ENCODE measurements at places on chromosomes 12 and 14. TPM values are rescaled to one million over a fixed set of nuclear protein-coding genes. Genes with fewer than 3 reads are reported as not detected.

Gene LBHD2
- total RNA-seq: not detected

Gene WNT1
- not detected for total RNA-seq

Gene PROX2
- total RNA-seq: 0.11 TPM

Gene PTCSC3
- not detected for total RNA-seq

Gene SRRM4
- not detected for total RNA-seq

Gene CISTR
- not detected for total RNA-seq

Gene NEUROD4
- not detected for total RNA-seq

Gene PTPRQ
- not detected for total RNA-seq

Gene SLC6A12
- 0.35 TPM for total RNA-seq

Gene AEBP2
- 44.2 TPM for total RNA-seq

Gene CAPS2
- 2.3 TPM for total RNA-seq

Gene HOXC6
- total RNA-seq: not detected

Gene RNU4-1
- 323 TPM for total RNA-seq

Gene MYH7
- total RNA-seq: 0.05 TPM

Gene KERA
- total RNA-seq: not detected

Gene HCAR2
- total RNA-seq: not detected

Gene RNASE1
- total RNA-seq: not detected

GRCh38 chr12:19301688-19302087 lies 137.6 kb upstream of the AEBP2 start:
- DNase-seq: no peak

- no peak for DNase-seq
These were observed 114.1 kb upstream of the FKBP4 start for GRCh38 chr12:2680676-2681039.

DNA sequence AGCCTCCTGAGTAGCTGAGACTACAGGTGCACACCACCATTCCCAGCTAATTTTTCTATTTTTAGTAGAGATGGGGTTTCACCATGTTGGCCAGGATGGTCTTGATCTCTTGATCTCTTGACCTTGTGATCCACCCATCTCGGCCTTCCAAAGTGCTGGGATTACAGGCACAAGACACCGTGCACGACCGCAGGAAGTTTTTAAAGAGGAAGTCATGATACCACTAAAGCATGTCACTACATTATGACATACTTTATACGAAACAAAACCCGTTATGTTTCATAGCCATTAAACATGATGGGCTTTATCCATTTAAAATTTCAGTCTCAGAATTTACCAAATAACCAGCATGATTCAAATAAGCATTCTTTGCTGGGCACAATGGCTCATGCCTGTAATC lies 83.8 kb upstream of the DUSP6 start:
- DNase-seq: no peak

- DNase-seq: no peak
These were observed 12.3 kb downstream of the CRACR2A start for GRCh38 chr12:3740480-3741231.

- no peak for DNase-seq
These were observed 75.6 kb downstream of the ESR2 start for GRCh38 chr14:64218344-64219240.

DNA sequence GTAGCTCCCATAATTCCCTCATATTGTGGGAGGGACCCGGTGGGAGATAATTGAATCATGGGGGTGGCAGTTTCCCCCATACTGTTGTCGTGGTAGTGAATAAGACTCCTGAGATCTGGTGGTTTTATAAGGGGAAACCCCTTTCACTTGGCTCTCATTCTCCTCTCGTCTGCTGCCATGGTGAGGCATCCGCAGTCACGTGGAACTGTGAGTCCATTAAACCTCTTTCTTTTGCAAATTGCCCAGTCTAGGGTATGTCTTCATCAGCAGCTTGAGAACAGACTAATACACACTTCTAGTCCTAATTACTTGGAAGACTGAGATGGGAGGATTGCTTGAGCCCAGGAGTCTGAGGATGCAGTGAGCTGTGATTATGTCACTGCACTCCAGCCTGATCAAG lies 64.4 kb downstream of the TMX1 start:
- DNase-seq: peak; percentile 61

DNA sequence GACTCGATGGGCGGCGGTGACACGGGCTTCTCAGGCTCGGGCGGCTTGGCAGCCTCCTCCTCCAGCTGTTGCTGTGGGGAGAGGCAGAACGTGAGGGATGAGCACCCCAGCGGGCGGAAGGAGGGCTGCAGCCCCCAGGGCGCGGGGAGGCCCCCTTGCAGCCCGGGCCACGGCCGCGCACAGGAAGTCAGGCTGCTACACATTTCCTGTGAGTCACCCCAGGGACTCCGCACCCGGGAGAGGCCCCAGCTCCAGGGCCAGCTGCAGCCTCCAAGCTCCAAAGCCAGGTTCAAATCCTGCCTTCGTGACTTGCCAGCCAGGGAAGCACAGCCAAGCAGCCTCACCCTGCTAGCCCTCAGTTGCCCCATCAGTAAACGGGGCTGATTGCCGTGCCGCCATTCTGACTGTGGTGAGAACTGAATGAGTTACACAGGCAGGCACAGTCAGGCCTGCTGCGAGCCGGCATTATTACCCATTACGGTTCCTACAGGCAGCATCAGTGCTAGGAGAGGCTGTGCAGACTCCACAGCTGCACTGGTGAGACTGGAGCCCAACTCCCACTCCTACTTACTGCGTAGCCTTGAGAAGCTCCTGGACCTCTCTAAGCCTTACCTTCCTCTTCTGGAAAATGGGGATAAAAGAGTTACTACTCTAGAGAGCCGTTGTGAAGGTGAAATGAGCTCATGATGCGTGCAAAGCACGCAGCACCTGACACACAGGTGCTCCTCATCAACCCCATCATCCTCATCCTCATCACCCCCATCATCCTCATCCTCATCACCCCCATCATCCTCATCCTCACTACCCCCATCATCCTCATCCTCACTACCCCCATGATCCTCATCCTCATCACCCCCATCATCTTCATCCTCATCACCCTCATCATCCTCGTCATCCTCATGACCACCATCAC lies 100.9 kb downstream of the NCOR2 start:
- DNase-seq: peak; percentile 94

DNA sequence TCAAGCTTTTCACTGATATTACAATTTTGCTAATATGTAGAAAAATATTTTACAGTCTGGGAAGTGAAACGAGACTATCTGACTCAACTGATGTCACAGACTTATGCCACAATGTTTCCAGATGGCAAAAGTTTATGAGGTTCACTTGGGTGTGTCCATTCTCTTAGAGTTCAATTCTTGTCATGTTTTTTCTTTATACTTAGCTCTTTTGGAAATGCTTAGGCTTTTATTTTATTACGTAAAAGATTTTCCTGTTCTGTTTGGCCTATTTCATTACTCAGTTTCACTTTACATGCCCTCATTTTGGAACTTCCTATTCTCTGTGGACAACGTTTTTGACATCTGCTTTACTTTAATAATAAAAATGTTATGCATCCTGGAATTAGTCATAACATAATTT lies 2.1 kb upstream of the PDZRN4 start:
- no peak for DNase-seq

- peak; percentile 77 for DNase-seq
These were observed 5.7 kb upstream of the NOS1 start for GRCh38 chr12:117367006-117367638.

DNA sequence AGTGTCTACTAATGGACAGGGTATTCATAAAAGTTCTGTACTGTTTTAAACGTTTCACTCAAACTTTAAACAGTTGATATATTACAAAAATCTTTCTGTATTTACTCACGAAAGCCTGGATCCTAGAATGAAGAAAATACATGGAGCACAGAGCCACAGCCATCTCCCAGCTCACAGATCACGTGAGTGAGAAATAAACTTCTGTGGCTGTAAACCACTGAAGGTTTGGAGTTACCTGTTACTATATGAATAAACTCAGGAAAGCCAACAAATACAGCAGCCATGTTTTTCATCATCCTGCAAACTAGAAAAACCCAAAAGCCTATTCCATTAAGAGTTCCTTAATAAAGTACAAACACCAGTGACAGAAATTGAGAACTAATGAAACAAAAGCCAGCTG lies 867 bp upstream of the TDG start:
- DNase-seq: no peak

DNA sequence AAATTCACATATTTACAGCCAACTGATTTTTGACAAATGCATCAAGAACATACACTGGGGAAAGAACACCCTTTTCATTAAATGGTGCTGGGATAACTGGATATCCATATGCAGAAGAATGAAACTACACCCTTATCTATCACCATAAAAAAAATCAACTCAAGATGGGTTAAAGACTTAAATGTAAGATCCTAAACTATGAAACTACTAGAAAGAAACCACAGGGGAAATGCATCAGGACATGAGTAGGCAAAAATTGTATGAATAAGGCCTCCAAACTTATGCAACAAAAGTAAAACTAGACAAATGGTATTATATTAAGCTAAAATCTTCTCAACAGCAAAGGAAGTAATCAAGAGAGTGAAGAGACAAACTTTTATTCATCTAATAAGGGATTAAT lies 242.6 kb downstream of the CPNE8 start:
- DNase-seq: no peak

DNA sequence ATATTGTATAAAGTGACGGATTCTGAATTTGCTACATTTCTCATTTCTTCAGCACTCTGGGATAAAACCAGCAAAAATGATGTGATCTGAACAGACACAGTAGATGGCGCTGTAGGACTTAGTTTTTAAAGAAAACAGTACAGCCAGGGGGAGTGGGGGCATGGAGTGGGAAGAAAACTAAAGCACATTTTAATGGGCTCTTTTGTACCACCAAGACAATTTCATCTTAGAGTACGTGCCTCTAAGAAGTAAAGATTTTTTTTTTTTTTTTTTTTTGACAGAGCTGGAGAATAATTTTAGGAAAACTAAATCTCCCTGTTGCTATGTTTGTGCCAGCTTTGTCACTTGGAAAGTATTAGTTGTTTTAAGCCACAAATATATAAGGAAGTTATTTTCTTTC lies 124.4 kb downstream of the RAD51B start:
- DNase-seq: peak; percentile 59

GRCh38 chr14:69956970-69957369 lies 77.8 kb downstream of the SMOC1 start:
- no peak for DNase-seq

DNA sequence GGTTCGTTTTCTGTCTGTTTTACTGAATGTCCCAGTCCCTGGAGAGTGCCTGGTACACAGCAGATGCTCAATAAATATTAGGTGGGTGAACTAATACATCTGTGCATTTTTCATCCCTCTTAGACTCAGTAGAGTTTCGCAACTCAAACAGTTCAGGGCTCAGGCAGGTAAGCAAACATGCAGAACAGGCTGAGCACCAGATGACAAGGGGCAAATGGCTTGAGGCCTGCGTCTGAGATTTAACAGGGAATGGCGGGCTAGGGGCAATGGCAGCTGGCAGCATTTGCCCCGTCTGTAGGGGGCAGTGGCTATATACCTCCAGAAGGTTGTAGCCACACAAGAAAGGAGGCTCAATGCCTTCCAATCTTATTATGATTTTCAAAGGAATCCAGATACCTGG lies 8.6 kb upstream of the RAN start:
- DNase-seq: no peak

DNA sequence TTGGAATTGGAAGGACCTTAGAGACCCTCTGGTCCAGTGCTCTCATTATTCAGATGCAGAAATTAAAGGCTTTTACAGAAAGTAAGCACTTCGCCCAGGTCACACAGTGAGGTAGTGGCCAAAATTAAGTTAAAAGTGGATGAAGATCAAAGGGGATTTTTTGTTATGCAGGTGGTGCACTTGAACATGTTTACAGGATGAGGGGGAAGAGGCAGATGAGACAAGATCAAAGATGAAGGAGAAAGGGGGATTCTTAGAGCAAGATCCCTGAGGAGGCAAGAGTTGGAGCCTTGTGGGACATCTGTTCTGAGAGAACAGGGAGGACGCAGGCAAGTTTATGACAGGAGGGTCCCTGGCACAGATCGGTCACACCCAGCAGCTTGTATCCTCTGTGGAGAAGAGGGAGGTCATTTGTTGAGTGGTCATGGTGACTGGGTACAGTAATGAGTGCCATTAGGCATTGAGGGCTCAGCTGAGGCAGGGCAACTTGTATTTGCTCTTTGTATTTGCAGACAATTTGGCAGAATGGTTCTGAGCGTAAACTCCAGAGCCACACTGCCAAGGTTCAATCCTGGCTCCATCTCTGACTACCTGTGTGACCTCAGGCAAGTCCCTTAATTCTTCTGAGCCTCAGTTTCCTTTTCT lies 84.0 kb downstream of the BORCS5 start:
- no peak for DNase-seq

DNA sequence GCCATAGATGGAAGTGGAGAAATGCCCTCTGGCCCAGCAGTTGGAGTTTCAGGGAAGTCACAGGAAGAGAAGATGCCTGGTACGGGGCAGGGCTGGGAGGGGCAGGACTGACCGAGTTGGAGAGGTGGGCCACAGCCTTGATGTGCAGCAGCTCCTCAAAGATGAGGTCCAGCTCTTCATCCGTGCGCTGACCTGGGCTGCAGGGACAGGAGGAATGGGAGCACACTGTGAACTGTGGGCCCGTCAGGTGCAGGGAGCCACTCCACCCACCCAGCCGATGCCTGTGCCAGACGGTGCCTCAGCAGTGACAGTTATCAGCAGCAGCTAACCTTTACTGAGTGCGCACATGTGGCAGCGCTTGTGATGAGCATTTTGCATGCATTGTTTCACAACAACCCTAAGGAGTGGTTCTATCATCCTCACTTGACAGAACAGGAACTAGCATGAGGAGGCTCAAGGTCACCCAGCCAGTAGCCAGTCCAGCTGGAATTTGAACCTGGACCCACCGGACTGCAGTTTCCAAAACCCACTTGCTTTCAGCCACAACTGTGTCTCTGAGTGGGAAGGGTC lies 8.4 kb downstream of the RAPGEF3 start:
- no peak for DNase-seq

DNA sequence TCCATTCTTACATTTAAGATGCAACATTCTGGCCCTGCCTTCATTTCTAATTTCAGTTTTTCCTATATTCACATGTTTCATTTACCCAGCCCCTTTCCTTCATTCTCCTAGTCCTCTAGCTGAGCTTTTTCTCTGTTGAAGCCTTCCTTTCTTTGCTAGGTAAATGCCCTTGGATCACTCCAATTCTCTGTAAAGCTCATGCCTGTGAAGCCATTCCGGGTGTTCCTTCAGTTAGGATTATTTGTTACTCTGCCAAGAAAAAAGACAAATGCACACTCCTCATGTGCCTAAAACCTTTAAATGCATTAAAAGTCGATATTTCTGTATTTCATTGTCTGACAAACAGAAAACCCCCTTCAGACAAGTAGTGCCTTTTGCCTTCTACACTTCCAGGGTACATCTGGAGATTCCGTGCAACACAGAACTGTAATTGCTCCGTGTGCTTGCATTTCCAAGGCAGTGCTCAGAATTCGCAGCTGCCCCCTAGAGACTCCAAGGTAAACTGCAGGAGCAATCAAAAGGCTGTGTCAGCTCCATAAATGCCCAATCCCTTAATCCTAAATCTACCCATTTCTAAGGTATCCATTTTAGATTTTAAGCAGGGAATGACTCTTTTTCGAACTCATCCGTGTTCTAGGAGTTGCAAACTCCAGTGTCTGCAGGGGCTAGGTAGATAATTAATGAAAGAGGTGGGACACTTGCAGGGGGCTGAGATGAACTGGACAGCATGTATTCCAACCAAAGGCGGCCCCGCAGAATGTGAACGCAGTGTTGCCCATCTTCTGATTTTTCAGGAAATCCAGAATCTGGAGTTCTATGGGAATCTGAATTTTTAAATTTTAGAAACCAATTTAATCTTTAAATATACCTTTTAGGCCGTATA lies 320.2 kb downstream of the GRIN2B start:
- DNase-seq: peak; percentile 46

GRCh38 chr12:108589028-108589839 lies 8.7 kb downstream of the TMEM119 start:
- DNase-seq: no peak

- DNase-seq: no peak
These were observed 125.7 kb upstream of the KRAS start for GRCh38 chr12:25376407-25376806.

Measured in activated CD4-positive, alpha-beta T cell treated with anti-CD3 and anti-CD28 coated beads for 36 hours (primary cell).